ENCODE measurements at places on chromosomes 7 and 10.

DNA sequence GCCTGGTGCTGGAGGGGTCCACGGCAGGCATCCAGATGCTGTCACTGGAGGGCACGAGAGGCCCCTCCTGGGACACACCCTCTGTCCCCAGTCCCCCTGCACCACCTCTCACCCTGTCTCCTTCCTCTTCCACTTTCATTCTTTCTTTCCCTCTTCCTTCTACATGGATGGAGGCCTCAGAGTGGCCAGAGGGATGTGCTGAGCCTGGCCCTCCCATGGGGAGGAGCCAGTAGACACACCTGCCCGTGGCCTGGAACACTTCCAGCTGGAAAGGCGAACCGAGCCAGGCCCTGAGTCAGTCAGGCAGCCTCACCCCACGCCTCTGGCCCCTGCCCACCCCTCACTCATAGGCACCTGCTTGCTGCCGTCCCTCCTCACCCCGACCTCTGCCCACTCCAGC, 55.9 kb upstream of the MXI1 start:
- no peak for DNase-seq

- DNase-seq, result no peak
Measured at GRCh38 chr10:71255550-71255807, 43.1 kb downstream of the UNC5B start.

DNA sequence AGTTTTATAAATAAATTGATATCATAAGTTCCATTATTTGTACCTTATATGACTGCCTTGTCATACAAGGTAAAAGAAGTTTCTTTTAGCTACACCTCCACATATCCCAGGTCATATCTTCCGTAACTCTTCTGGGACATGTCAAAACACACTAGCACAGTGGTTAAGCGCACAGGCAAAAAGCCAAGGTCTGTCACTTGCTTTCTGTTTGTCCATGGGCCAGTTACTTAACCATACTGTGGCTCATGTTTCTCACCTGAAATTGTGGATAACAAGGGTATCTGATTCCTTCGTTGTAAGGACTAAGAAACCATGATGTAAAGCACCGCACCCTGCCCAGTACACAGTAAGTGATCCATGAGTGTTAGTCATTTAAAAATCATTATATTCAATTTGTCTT, 56.2 kb downstream of the SEMA3D start:
- DNase-seq, result no peak

GRCh38 chr7:124618871-124619270, 146.7 kb downstream of the GPR37 start:
- DNase-seq, result no peak

DNA sequence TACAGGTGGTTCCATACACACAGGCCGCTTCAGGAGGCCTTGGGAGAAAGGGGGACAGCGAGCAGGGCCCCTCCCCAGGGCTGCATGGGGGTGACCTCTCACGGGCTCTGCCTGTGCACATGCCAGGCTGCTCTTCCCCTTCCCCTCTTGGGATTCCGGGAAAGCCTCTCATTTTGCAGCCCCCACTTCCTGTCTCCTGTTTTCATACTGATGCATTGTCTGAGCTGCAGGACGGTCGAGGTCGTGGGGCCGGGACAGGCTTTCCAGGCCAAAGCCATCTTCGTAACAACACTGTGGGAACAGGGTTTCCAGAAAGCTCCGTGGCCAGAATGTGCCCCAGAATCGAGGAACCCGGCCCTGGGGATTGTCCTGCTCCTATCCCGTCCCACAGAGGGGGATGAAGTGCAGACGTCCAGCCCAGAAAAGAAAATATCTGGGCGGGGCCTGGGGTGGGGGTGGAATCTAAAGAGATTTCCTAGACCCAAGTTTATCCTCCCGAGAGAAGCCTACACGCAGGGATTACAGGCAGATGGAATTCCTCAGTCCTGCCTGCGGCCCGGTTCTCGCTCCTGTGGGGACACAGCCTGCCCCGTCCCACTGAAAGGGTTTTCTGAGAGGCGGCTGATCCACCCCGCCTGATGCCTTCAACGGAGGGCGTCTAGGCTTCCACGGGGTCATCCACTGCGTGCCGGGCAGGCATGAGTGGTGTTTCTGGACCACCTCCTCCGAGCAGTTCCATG, 29.5 kb upstream of the DNAAF5 start:
- DNase-seq, result no peak

DNA sequence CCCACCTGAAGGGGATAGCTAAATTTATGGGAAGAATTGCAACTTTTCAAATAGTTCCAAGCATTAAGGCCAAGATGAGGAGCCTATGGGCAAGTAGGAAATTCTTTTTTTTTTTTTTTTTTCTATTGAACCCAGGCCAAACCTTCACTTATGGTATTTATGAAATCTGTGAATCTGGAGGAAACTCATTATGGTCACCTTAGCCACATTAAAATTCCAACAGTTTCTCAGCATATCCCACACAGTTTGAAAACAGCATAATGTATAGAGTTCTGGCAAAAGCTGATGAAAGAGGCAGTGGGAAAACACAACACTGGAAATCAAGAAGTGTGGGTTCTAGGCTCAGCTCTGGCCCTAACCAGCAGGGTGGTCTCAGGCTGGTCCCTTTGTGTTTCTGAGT, 236.9 kb downstream of the PTEN start:
- no peak for DNase-seq

GRCh38 chr10:10233229-10233628, 784.4 kb upstream of the CELF2 start:
- no peak for DNase-seq

Measured in caudate nucleus (tissue), 63 donors.